Islet precursor cell (in vitro differentiated cells): ENCODE measurements at places on chromosomes 7 and 10.
A peak's percentile ranks its signal among the peaks of the same experiment; 100 is the strongest.

GRCh38 chr10:70874061-70874460, 14.3 kb downstream of the PCBD1 start:
- peak; percentile 80 for DNase-seq

- DNase-seq = peak; percentile 83
Measured at GRCh38 chr10:287814-288213, 152.6 kb downstream of the ZMYND11 start.

DNA sequence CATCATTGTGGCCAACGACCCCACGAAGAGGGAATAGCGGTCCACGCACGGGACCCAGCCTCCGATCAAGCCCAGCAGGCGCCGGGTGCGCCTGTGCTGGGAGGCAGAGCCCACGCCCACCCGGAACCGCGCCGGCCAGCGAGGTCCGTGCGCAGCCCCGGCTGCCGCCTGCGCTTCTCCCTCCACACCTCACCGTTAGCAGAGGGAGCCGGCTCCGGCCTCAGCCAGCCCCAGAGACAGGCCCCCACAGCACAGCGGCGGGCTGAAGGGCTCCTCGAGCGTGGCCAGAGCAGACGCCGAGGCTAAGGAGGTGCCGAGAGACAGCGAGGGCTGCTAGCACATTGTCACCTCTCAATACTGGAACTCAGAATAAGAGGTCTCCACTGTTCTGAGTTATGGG, 3.6 kb downstream of the ITPRID1 start:
- DNase-seq = no peak

DNA sequence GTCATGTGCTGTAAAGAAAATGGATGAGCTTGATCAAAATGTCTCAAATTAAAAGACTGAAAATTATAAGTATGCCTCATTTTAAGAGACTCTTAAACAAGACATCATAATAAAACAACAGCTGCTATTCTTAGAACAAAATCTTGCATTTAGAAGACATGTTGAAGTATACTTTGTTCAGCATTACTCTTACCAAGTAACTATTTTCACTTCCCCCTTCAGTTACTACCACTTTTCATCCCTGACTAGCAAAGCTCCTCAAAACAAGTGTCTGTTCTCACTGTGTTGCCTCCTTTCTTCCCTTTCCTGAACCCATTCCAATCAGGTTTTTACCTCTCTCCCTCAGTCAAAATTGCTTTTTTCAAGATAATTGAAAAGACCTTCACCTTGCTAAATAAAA, 31.6 kb downstream of the ELAPOR2 start:
- no peak for DNase-seq

GRCh38 chr10:73989594-73990150, 8.2 kb upstream of the VCL start:
- DNase-seq = no peak
